ENCODE measurements at places on chromosomes 5 and 9.

- peak; percentile 89 for DNase-seq
Observed at GRCh38 chr5:139422307-139422893, 16.9 kb downstream of the DNAJC18 start.

DNA sequence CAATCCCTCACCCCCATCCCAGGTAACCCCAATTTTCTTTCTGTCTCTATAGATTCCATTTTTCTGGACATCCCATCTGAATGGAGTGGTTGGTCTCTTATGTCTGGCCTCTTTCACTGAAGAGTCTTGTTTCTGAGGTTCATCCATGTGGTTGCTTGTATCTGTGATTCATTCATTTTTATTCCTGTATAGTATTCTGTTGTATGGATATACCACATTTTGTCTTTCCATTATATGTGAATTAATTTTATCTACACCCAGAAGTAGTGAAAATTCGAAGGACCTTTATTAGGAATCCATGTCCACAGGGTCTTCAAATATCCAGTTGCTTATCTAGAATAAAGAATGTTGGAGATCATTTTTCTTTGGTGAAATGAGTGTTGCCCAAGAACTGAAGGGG is 207.6 kb upstream of the MSX2 start:
- DNase-seq = no peak

- DNase-seq = peak; percentile 87
Observed at GRCh38 chr9:94945197-94946144, 219.0 kb downstream of the AOPEP start.

GRCh38 chr9:126532951-126533925 is 80.5 kb upstream of the LMX1B start:
- DNase-seq = no peak

- no peak for DNase-seq
Observed at GRCh38 chr5:135974021-135974600, 19.3 kb upstream of the LECT2 start.

GRCh38 chr5:153099328-153099727 is 391.1 kb upstream of the GRIA1 start:
- DNase-seq = no peak

DNA sequence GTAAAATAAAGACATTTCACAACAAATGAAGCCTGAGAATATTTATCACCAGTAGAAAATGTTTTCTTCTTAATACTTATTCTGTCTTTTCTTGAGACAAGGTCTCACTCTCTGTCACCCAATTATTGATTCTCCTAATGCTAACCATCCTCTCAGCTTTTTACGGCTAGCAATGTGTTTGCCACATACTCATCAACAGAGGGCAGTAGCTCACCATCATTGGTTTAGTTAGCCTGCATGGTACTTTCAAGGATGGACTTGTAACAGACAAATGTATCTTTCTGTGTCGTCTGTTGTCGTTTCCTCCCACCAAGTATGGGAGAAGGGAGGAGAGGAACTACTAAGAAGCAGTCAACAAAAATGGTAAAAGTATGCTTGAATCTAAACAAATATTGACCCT is 5.9 kb upstream of the ACO1 start:
- DNase-seq = peak; percentile 91

- no peak for DNase-seq
Observed at GRCh38 chr5:160209917-160210316, 19.4 kb upstream of the FABP6 start.

GRCh38 chr5:14431534-14431933 is 150.1 kb upstream of the OTULINL start:
- no peak for DNase-seq

GRCh38 chr5:44774279-44774880 is 34.4 kb upstream of the MRPS30 start:
- peak; percentile 74 for DNase-seq

DNA sequence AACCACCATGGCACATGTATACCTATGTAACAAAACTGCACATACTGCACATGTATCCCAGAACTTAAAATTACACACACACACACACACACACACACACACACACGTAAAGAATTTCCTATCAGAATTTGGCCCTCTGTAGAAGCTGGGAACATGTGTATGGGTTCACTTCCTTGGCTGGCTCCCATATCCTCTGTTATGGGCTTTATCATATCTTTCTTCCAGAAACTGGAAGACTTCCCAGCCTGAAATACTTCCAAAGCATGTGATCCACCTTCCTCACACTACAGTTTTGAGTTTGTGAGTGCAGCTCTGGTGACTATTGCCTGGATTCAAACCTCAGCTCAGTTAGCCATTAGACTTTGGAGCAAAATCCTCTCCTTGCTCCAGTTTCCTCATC is 78.6 kb upstream of the GDNF start:
- peak; percentile 12 for DNase-seq

DNA sequence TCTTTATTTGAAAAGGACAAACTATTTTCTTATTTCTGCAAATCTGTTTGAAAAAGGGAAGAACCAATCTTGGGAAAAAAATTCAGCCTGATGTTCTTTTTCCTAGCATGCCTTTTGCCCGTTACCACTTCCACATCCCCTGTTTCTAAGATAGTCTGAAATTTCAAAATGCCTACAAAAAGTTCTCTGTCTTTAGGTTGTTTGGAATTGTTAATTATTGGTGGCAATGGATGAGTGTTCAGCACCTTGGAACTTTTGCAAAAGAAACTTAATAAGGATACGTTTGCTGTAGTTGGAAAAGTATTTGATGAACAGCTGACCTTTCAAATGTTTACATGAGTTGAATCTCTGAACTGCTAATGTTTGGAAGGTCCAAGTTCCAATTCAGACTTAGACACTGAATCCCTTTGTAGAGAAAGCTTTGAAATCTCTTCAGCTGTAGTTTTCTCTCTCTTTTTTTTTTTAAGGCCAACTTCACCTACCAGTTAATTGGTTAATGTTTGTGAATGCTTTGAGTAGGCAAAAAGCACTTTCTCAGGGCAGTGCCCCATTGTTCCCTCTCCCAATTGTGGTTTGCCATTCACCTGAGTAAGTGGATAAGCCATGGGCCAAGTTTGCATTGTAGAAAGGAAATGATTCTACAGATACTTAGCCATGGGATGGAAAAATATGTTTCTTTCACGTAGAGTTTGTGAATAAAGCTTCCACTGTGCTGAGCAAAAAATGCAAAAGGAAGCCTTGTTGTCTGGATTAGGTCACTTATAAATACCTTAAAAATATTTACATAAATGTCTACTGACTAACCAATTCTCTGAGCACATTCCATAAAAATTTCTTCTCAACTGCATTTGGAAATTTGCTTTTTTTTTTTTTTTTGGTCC is 156.4 kb upstream of the ELL2 start:
- peak; percentile 30 for DNase-seq

DNA sequence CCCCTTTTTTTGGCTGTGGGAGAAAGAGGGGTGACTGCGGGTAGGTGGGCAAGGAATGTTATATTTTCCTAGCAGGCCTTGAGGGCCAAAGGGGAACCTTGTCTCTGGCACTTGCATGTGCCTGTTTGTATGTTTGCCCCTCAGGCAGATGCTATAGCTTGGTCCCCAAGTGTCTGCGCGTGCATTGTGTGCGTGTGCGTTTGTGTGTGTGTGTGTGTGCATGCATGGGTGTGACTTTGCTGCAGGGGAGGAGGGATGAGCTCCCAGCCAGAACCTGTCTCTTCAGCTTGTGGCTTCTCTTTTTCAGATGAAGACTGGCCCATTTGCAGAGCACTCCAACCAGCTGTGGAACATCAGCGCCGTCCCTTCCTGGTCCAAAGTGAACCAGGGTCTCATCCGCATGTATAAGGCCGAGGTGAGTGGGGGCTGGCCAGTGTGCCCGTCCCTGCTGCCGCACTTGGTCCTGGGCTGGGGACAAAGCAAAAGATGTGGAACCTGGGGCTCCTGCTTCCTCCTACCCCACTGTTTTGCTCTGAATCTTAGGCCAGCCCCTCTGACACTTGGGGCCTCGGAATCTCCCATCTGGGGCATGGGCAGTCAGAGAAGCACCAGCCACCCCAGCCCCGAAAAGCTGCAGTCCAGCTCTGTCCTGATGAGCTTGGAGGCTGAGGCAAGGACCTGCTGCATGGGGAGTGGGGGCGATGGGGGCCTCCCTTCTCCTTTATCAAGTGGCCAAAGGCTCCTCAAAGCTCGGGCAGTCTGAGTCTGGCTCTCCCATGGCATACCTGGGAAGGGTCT is 31.1 kb downstream of the PTPA start:
- DNase-seq = no peak

- no peak for DNase-seq
Observed at GRCh38 chr5:26813235-26813634, 225.2 kb downstream of the CDH9 start.

- DNase-seq = no peak
Observed at GRCh38 chr9:8237096-8237495, 437.5 kb upstream of the DMAC1 start.

GRCh38 chr5:2149195-2149539 is 266.4 kb upstream of the IRX4 start:
- DNase-seq = peak; percentile 80

GRCh38 chr5:71460693-71461092 is 5.2 kb downstream of the BDP1 start:
- no peak for DNase-seq

GRCh38 chr9:137278721-137279711 is 1.5 kb downstream of the TOR4A start:
- no peak for DNase-seq

DNA sequence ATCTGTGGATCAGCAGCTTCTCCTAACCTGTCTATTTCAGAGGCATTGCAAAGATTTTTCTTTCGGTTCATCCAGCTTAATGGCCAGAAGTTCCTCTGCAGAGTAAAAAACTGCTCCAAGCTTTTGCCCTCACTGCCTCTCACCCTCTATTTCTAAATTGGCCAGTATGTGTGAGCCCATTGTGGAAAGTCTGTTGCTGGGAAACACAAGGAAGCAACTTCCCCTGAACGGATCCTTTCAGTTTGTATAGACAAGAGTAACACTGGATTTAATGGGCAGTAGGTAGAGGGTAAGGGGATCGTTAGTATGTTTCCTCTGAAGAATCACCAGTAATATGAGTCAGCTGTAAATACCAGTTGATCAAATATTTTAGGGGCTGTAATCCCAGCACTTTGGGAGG is 7.2 kb downstream of the THBS4 start:
- no peak for DNase-seq

DNA sequence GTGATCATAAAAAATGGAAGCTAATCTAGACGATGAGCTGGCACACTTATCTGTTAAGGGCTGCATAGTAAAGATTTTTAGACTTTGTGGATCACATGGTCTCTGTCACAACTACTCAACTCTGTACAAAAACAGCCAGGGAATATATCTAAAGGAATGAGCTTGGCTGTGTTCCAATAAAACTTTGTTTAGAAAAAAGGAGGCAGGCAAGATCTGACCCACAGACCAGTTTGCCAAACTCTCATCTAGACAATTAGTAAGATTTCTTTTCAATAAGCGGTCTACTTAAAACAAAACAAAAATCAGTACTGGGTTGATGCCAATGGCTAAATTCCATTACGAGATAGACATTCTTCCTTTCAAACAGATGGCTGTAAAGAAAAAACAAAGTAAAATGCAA is 53.0 kb upstream of the RETREG1 start:
- peak; percentile 95 for DNase-seq

DNA sequence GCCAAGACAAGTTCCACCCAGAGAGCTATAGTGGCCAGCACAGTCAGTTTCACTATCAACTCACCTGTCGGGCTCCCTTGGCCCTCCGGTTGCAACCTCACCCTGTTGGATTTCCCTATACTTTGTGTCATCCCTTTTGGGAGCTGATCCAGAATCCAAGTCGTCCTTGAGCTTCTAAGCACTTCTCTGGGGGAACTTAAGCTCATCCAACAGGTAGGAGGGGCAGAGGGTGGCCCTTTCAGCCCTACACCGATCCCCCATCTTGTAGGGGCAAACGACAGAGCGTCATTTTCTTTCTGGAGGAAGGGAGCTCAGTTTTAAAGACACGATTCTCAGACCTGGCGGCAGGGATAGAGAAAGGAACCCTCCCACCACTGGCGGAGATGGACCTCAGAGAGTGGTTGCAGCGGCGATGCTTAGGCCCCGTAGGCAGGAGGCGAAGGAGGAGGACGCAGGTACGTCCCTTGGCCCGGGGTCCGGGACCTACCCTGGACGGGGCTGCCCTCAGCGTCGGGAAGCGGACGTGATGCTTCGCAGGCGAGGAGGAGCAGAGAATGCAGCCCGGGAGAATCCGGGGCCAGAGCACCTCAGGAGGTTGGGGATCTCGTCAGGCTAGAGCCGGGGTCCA is 519 bp downstream of the ZER1 start:
- peak; percentile 43 for DNase-seq

DNA sequence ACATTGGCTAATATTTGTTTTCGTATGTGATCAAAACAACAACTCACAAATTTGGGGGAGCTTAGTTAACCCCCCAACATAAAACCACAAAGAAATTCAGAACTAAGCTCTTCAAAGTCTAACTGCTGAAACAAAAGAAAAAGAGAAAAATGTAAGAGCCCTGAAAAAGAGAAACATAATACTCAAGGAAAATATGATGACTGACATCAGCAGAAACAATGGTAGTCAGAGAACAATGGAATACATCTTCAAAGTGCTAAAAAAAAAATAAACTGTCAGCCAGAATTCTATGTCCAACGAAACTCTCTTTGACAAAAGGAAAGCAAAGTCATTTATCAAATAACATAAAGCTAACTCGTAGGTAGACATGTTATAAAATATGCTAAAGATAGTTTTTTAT is 566.3 kb upstream of the GRAMD2B start:
- no peak for DNase-seq

- peak; percentile 77 for DNase-seq
Observed at GRCh38 chr5:77560677-77561263, 68.7 kb upstream of the WDR41 start.

- DNase-seq = no peak
Observed at GRCh38 chr9:73162987-73163768, 11.5 kb downstream of the ANXA1 start.

- no peak for DNase-seq
Observed at GRCh38 chr5:80654054-80654390, 430 bp upstream of the MSH3 start.

DNA sequence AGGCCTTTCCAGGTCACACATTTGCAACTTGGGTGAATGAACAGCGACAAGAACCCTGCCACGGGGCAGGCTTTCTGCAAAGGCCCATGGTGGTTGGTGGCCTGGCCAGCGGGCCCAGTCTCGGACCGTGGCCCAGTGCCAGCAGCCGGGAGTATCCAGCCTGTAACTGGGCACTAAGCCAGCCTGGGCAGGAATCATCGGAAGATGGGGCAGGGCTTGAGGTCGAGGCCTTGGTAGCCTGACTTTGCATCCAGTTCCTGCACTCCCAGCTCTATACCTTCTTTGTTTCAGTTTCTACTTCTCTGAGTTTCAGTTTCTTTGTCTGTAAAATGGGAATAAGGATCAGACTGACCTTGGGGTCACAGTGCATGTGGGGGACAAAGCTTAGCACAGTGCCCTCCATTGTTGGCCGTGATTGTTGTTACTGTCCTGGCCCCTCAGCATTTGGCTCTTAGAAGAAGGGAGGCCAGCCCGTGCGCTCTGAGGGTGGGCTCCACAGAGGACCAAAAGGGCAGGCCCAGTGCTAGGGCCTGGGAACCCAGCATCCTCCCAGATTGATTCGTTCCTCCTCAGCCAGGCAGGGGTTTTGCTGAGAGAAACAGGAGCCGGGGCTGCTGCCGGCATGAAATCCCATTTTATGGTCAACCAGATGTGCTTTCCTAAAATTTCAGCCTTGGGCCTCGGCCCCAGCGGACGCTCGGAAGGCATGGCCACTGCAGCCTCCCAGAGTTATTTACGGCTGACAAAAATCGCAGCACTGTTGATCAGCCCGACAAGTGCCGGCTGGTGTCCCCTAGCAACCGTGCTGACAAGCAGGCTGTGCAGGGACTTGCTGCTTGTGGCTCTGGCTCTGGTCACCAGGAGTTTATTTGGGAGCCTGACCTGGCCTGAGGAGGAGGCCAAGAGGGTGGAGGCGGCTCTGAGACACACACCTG is 43.6 kb downstream of the JADE2 start:
- no peak for DNase-seq

GRCh38 chr5:96134886-96135285 is 173.2 kb upstream of the ELL2 start:
- DNase-seq = no peak

Measured in choroid plexus epithelial cell (primary cell).